ENCODE measurements at places on chromosomes 1 and 21.

DNA sequence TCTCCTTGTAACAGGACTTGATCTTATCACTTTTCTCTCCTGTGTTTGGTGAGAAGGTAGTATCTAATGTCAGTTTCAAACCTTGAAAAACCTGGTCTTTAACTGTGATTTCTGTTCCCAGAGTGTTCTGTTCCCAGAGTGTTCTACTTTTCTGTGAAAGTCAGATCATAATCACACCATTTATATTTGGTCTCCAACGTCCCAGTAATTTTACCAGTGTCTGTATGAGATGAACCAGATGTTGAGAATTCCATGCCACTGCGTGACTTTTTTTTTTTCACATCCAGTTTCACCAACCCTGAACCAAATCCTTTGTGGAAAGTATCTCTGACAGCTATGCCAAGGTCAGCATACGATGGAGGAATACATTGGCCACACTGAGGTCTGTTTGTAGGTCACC, 365.2 kb downstream of the USP25 start:
- no peak for DNase-seq

GRCh38 chr1:165424454-165425216, 20.3 kb downstream of the RXRG start:
- no peak for DNase-seq

- DNase-seq: no peak
Measured at GRCh38 chr1:167400359-167400953, 117.9 kb downstream of the CD247 start.

DNA sequence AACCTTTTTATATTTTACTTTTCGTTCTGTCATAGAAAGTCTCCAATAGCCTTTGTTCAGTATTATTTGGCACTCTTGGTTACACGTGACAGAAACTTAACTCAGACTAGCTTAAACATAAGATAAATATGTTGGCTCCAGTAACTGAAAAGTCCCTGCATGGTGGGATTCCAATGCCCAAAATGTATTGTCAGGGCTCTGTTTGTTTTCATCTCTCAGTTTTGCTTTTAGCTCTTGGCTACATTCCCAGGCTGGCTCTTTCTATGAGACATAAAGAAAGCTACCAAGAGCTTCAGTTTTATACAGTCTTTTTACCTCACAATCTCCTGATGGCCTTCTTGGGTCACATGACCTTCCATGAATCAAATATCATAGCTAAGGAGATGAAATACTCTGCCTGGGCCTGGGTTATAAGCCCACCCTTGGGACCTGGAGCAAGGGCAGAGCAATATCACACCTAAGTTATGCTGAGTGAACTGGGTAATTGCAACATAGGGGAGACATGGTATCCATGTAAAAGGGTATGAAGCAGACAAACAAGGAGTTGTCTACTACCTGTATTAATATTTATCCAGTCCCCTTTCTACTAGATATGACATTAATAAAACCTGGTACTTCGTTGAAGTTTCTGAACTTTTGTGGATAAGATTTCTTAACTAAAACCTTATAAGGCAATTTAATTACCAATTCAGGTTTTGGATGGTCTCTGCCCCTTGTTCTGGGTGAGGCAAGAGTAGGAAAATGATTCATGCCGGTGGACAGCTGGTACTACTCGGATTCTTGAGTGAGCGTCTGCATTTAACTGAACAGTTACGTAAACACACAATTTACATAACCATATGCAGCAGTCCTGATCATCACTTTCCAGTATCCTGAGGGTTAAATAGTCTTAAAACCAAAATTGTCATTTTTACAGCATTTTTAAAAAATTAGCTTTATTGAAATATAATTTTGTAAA, 442.3 kb downstream of the GPATCH2 start:
- no peak for DNase-seq

GRCh38 chr1:233599542-233600073, 14.3 kb upstream of the KCNK1 start:
- no peak for DNase-seq

GRCh38 chr1:244114892-244115291, 63.8 kb downstream of the ZBTB18 start:
- DNase-seq: no peak

DNA sequence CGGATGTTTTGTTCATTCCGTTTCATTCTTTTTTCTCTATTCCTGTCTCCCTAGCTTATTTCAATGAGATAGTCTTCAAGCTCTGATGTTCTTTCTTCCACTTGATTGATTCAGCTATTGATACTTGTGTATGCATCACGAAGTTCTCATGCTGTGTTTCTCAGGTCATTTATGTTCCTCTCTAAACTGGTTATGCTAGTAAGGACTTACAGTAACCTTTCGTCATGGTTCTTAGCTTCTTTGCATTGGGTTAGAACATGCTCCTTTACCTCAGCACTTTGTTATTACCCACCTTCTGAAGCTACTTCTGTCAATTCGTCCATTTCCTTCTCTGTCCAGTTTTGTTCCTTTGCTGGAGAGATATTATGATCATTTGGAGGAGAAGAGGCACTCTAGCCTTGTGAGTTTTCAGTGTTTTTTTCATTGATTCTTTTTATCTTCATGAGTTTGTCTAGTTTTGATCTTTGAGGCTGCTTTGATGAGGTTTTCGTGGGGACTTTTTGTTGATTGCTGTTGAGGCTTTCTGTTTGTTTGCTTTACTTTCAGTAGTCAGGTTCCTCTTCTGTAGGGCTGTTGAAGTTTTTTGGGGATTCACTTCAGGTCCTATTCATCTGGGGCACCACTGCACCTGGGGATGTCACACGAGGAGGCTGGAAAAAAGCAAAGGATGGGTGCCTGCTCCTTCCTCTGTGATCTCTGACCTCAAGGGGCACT, 496.9 kb upstream of the LRRC7 start:
- no peak for DNase-seq

DNA sequence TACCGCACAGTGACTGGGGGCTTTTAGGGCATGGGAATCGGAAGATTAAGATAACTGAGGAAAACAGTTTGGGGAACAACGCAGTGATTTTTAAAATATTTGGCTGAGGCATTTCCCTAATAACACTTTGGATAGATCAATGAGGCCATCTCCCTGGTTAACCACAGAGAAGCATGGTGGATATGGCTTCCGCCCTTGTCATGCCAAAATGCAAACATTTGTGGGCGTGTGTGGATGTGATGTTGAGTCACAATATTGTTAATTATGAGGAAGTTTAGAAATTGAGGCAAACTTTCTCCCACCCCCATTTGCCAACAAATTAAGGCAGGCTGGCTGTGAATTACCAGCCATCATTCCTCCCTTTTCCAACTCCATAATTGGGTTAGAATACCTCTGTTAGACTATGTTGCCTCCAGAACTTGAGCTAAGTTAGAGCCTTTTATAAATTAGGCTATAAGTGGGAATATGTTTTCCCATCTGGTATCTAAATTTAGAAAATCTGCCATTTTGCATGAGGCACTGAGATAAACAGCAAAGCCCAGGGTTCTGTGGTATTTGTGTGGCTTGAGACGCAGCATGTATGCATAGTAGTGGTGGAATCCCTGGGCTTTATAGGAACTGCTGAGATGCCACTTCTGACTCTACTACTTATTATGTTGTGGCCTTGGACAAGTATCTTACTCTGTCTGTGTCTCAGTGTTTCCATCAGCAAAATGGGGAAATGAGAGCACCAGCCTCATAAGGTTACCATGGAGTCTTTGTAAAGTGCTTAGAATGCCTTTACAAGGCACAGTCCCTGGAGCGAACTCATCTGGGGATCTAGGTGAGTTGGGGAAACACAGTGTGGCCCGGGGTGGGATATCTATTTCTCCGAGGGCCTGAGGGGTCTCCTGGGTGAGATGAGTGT, 154.6 kb downstream of the C1orf94 start:
- DNase-seq: no peak

- no peak for DNase-seq
Measured at GRCh38 chr1:160131803-160132565, 16.4 kb downstream of the ATP1A2 start.

DNA sequence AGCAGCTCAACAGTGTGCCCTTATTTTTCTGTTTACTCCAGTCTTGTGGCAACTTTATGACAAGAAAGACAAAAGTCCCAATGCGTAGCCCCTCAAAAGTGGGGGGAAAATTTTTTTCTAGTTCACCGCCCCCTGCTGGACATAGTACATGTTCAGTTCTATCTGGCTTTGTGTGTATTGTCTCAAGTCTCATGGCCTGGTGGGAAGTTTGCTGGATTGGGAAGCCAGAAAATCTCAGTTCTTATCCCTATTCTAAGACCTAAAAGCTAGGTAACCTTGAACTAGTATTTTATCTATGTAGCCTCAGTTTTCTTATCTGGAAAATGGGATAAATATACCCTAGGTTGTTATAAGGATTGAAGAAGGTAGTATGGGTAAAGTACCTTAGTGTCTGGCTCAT, 55.8 kb upstream of the LDLRAP1 start:
- no peak for DNase-seq

DNA sequence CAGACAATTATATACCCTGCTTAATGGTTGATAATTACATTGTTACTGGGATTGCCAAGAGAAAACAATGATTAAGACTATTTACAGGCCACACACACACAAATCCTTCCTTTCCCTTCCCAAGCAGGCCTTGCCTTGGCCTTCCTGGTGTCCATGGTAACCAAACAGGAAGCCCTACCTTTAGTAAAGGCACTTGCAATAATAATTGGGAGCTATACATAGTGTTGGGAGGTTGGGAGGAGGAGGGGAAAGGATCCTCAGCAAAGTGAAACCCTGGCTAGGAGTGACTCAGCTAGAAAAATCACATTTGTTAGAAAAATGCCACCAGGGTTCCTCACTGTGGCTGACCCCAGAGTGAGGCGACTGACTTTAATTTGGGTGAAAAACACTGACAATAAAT, 122.3 kb upstream of the ADAR start:
- DNase-seq: no peak

All from stimulated activated CD8-positive, alpha-beta memory T cell treated with anti-CD3 and anti-CD28 coated beads, Interleukin-15, amount 100 ng/mL, for 24 hours (primary cell).